ENCODE measurements at places on chromosomes 4 and X. TPM values are rescaled to one million over a fixed set of nuclear protein-coding genes. Genes with fewer than 3 reads are reported as not detected.

The CFAP47 gene
- not detected for total RNA-seq

The CXCL1 gene
- not detected for total RNA-seq

The IKBKG gene
- total RNA-seq, result 30.6 TPM

The MSANTD1 gene
- total RNA-seq, result 0.22 TPM

The PCDH10 gene
- not detected for total RNA-seq

The AFM gene
- 0.79 TPM for total RNA-seq

The LYAR gene
- 94.2 TPM for total RNA-seq

The ARHGAP36 gene
- not detected for total RNA-seq

The PDCL2 gene
- not detected for total RNA-seq

The ZNF718 gene
- total RNA-seq, result not detected

GRCh38 chr4:169921732-169922131 is 104.5 kb downstream of the MFAP3L start:
- DNase-seq, result no peak

- DNase-seq, result no peak
Observed at GRCh38 chrX:129549124-129549523, 9.1 kb downstream of the OCRL start.

- DNase-seq, result no peak
Observed at GRCh38 chrX:107560980-107561379, 67.3 kb upstream of the PRPS1 start.

- no peak for DNase-seq
Observed at GRCh38 chr4:143668930-143669552, 31.4 kb downstream of the FREM3 start.

GRCh38 chr4:52846502-52846901 is 15.6 kb upstream of the RASL11B start:
- DNase-seq, result no peak

GRCh38 chrX:25941087-25941486 is 197.1 kb upstream of the MAGEB18 start:
- DNase-seq, result no peak

DNA sequence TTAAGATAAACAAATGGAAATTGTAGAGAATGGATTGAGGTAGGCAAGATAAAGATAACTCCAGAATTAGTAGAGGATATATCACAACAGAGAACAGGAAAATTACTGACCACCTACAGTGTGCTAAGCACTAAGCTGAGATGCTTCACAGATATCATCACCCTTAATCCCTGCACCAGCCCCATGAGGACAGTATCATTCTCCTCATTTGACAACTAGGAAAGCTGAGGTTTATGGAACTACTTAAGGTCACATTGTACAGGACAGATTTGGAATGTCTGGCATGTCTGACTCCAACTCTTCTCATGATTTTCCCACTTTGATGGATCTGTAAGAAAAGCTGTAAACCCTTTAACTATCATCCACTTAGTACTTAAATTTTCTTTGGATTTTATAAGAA is 95.5 kb downstream of the CASK start:
- no peak for DNase-seq

DNA sequence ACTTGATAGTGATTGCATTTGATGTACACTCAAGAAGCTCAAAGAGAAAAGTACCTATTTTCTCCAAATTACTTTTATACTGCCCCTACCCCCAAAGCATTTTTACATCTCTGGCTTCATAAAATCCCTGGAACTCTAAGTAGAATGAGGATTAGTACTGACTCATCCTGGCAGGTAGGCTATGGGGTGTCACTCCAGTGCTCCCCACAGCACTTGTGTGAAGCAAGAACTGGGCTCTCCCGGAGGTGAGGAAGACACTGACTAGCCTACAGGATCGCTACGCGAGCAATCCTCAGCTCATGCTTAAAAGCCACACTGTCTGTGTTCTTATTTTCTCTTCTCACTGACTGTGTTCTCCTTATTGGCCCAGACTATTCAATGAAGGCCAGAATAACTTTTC is 90.4 kb upstream of the NDP start:
- DNase-seq, result no peak

DNA sequence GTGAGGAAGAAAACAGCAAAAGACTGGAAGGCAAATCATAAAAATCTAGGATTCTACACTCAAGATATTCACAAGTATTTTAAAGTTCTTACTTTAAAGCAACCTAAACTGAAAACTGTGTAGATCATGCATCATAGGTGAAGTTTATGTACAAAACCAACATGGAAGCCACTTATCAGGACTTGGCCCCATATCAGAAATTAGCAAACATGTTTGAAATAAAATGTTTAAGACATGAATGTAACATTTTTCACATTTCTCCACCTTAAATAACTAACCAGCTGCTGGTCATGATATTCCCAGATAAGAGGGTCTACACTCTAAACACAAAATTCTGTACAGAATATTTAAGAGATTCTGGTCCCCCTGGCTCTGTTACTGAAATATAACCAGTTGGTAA is 38.5 kb downstream of the APBB2 start:
- DNase-seq, result no peak

- no peak for DNase-seq
Observed at GRCh38 chr4:26204249-26204825, 116.5 kb upstream of the RBPJ start.

DNA sequence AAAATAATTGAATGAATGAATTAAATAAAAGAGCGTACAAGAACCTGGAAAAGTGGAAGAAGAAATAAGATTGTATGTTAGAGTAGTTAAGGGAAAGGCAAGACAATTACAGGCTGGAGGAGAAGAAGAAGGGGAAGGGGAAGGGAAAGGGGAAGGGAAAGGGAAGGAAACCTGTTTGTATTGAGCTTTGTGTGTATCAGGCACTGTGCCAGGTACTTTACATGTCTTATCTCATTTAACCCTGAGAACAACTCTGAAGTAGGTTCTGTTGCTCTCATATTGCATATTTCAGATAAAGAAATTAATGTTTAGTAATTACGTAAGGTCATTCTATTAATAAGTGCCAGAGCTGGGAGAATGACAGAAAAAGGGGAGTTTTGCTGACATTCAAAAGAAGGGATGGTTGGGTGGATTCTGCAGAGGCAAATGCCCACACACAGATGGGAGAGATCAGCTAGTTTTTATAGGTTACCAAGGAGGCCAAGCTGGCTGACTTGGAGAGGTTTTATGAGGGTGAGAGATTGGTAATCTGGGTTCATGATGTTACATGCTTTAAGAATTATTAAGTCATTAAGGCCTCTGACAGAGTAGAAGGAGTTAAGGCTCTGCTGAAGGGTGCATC is 92.3 kb upstream of the LCORL start:
- DNase-seq, result no peak

DNA sequence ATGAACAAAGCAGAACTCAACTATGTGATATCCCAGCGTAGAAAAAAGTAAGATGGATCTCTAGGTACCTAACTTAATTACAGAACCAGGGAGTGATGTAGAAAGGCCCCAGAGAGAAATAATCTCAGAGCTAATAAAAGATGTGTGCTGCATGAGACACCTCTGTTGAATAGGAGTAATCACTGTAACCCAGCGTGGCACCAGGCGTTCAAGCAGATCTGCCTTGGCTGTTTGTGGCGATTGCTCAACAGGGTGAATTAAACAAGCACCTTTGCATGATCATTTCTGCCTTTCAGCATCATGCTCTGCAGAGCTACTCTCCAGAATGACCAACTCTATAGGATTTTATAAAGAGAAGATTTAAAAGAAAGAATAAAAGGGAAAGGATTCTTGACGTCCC is 81.7 kb upstream of the KCNIP4 start:
- DNase-seq, result no peak

GRCh38 chrX:14027036-14027435 is 2.7 kb downstream of the GEMIN8 start:
- DNase-seq, result no peak

DNA sequence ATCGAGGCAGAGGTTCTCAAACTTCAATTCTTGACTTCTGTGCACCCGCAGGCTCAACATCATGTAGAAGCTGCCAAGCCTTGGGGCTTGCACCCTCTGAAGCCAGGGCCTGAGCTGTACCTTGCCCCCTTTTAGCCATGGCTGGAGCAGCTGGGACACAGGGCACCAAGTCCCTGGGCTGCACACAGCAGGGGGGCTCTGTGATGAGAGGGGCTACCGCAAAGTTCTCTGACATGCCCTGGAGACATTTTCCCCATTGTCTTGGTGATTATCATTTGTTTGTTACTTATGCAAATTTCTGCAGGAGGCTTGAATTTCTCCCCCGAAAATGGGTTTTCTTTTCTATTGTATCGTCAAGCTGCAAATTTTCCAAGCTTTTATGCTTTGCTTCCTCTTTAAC is 4.9 kb upstream of the MAGEB17 start:
- no peak for DNase-seq

- DNase-seq, result no peak
Observed at GRCh38 chr4:18234108-18234507, 212.6 kb upstream of the LCORL start.

GRCh38 chr4:183441276-183441675 is 3.2 kb upstream of the CDKN2AIP start:
- DNase-seq, result no peak

GRCh38 chr4:174358829-174359228 is 75.1 kb downstream of the CEP44 start:
- DNase-seq, result no peak

DNA sequence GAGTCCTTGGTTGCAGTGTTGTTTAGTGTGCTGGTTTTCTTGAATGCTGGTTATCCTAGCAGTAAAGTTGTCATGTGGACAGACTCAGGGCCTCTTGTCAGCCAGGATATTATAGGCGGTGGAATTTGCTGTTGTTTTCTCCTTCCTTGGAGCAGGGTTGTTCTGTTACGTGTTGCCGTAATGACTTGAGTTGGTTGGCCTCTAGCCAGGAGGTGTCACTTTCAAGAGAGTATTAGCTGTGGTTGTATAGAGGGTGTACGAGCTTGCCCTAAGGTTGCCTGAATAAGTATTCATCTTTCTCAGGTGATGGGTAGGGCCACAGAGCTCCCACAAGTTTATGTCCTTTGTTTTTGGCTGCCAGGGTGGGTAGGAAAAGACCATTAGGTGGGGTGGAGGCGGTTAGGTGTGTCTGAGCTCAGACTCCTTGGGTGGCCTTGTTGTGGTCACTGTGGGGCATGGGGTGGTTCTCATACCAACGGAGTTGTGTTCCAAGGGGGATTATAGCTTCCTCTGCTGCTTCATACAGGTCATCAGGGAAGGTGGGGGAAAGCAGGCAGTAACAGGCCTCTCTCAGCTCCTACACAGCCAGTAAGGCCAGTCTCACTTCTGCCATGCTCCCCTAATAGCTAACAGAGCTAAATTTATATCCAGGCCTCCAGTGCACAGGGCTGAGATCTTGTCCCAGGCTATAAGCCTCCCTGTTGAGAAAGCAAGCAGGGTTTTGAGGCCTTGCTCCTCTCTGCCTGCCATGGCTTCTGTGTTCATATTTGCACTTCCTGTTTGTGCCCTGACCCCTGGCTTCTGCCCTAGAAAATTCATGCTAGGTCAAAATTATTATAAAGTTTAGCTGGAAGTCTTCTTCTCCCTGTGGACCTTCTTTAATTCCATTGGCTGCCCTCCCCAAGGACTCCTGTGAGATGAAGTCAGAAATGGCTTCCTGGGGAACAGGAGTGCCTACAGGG is 594.7 kb downstream of the RAPGEF2 start:
- no peak for DNase-seq

DNA sequence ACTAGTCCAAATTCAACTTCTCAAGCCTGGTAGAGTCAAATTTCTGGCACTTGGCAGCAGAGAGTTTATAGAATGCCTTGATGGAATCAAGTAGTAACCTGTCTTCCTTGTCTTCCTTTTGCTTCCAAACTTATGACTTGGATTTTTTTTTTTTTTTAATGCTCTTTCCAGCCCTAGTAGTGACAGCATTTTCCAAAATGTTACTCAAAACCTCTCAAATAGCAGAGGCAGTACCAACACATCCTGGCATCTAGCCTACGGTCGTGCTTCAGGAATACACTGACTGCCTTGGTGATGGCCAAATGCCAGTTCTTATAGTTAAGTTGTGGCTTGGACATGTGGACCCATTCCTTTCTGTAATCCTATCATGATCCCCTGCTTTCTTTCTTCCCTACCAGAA is 46.0 kb downstream of the GALNT7 start:
- DNase-seq, result no peak

GRCh38 chrX:119693996-119694451 is 1.1 kb upstream of the SEPTIN6 start:
- DNase-seq, result no peak

DNA sequence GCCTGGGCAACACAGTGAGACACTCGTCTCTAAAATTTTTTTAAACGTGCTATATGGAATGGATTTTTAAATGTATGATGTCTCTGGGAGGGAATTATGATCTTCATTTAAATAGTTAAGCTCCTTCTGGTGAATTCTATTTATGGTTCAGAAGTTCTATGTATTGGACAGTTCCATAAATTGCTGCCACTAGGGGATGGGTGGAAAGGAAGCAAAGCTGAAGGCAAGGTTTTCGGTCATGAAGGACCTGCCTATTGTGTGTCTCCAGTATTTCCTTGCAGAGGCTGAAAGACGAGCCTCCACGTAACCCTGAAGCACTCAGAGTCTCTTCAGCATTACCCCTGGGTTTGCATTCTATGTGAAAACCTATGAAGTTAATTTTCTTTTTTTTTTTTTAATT is 451.5 kb upstream of the FAT1 start:
- peak; percentile 2 for DNase-seq

- DNase-seq, result no peak
Observed at GRCh38 chrX:155314260-155314659, 20.2 kb downstream of the CLIC2 start.

- DNase-seq, result no peak
Observed at GRCh38 chr4:28386776-28387175, 1526.1 kb downstream of the STIM2 start.

DNA sequence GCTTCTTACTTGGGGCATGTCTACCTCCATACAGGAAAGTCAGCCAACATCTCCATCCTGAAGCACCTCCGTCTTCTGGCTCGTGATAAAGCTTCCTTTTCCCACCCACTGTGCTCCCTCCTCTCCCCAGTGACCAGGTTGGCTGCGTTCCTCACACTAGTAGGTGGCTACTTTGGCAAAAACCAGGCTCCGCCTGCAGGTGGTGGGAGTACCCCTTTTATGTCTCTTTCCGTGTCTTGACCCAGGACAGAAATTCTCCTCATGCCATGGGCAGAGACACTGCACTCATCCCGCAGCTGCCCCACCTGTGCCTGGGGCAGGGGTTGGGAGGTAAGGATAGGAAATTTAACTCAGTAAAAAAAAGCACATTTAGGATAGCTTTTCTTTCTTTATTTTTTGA is 50.9 kb downstream of the ENPP6 start:
- DNase-seq, result no peak

DNA sequence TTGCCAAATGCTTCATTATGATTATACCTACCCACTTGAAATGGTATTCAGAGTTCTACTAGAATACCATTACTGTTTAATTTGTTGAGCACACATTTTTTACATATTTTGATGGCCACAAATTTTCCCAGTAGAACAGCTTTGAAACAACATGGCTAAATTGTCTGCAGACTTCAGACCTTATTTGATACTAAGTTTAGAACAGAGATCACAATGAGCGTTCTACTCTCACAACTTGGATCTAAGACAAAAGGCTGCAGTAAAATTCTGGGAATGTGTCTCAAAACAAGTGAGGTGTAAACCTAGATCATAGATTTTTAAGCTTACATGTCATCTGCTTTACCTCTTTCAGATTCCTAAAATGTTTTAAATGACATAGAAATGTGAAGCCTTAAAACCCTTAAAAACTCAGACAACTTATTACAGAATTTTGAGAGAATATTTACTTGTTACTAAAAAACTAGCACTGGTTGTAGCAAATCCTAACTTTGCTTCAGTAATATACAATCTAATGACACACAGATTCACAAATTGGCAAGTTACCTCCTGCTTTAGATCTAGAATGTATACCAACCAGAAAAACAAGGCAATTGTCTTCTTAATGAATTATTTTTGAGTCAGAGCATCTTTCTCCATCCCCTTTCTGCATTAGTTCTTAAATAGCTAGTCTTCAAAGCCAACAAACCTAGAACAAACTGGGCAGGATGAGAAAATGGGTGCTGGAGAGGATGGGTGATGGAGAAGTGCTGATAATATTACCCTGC is 243.3 kb downstream of the SLC7A11 start:
- no peak for DNase-seq
